RKO (cell line): ENCODE measurements at places on chromosomes 7 and 10.

- no peak for DNase-seq
These were observed 147.6 kb upstream of the C7orf33 start for GRCh38 chr7:148442933-148443332.

- DNase-seq = peak; percentile 73
These were observed 1.0 kb downstream of the URGCP start for GRCh38 chr7:43905209-43905946.

DNA sequence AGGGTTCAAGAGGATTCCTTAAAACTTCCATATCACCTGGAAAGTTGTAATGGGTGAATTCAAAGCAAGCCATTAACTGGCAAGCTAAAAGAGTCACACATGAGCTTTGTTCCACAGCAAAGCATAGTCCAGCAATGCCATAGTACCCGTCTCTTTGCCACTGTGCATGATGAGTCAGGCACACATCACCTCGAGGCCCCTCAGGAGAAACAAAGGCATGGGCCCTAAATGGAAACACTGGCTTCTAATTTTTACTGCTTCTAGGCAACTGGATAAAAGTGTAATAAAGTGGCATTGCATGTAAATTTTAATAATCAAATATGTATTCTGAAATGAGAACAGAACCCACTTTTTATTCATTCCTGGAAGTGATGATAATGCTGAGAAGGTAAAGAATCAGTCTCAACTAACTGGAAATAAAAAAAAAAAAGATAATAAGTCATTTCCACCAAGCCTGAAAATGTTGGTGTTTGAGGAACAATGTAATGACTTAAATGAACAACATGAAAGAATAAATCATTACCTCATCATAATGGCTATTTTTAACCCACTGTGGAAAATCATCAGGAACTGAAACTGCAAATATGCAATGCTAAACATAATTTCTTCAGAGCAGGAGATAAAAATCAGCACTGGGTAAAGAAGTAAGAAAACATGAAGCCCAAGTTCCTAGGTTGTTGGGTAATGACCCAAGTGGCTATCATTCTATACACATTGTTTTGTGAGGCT, 104.9 kb downstream of the CDK6 start:
- DNase-seq = no peak

- no peak for DNase-seq
These were observed 66.5 kb upstream of the CTBP2 start for GRCh38 chr10:125226823-125227222.

DNA sequence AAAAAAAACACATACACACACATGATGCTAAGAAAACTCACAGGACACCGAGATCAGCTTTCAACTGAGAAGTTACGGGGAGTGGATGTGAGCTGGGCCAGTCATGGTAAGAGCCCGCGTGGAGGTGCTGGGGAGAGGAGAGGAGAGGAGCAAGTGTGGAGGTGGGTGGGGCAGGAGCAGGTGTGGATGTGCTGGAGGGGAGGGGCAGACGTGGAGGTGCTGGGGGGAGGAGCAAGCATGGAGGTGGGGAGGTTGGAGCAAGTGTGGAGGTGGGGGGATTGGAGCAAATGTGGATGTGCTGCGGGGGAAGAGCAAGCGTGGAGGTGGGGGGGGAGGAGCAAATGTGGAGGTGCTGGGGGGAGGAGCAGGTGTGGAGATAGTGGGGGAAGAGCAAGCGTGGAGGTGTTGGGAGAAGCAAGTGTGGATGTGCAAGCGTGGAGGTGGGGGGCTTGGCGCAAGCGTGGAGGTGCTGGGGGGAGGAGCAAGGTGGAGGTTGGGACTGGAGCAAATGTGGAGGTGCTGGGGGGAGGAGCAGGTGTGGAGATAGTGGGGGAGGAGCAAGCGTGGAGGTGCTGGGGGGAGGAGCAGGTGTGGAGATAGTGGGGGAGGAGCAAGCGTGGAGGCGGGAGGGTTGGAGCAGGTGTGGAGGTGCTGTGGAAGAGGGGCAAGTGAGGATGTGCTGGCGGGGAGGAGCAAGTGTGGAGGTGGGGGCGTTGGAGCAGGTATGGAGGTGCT, 24.5 kb upstream of the NCAPG2 start:
- DNase-seq = no peak
